IPS DF 19.7 (cell line): ENCODE measurements at places on chromosomes 7 and 10.

DNA sequence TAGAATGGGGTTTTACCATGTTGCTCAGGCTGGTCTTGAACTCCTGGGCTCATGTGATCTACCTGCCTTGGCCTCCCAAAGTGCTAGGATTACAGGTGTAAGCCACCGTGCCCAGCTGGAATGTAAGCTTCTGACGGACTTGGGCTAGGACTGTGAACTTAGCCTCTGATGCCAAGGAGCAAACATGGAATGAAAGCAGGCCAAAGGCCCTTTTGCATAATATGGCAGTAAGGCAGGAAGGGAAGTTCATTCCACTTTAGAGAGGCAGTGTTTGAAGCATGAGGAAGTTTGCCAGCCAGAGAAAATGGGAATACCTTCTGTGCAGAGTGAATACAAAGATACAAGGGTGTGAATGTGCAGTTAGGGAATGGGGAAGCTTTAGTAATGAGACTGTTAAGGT is 20.3 kb downstream of the VCL start:
- no peak for DNase-seq

- no peak for DNase-seq
Observed at GRCh38 chr7:5824297-5824610, 42.8 kb upstream of the RNF216 start.

GRCh38 chr10:133048266-133048665 is 39.5 kb upstream of the ADGRA1 start:
- no peak for DNase-seq

- DNase-seq: no peak
Observed at GRCh38 chr7:108613949-108614381, 44.3 kb downstream of the DNAJB9 start.

GRCh38 chr7:99709260-99709659 is 25.7 kb downstream of the CYP3A7 start:
- no peak for DNase-seq

GRCh38 chr7:30280631-30281030 is 3.8 kb upstream of the ZNRF2 start:
- DNase-seq: no peak

DNA sequence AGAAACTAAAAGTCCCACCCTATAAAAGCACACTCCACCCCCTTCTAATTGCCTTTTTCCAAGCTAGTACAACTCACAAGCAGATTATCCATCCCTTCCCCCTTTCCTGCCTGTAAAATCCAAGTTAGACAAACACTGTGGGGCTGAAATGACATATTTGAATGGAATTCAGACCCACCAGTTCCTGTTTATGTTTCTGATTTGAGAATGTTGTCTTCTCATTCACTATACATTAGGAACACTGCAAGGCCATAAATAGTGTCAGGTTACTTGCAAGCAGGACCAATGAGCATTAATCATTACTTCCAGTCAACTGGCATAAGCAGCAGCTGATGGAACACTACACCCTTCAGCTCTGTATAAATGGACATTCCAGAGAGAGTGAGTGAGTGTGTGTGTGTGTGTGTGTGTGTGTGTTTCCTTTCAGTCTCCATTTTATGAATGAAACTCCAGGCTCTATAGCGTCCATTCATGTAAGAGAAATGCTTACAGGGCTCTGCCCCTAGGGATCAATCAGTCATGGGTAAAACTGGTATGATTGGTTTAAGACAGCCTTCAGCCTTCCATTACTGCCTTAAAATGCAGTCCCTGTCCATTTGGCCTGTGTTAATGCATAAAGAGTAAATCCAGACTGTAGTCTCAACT is 69.3 kb downstream of the ETV1 start:
- no peak for DNase-seq

GRCh38 chr10:70492786-70493659 is 14.5 kb downstream of the PALD1 start:
- no peak for DNase-seq

DNA sequence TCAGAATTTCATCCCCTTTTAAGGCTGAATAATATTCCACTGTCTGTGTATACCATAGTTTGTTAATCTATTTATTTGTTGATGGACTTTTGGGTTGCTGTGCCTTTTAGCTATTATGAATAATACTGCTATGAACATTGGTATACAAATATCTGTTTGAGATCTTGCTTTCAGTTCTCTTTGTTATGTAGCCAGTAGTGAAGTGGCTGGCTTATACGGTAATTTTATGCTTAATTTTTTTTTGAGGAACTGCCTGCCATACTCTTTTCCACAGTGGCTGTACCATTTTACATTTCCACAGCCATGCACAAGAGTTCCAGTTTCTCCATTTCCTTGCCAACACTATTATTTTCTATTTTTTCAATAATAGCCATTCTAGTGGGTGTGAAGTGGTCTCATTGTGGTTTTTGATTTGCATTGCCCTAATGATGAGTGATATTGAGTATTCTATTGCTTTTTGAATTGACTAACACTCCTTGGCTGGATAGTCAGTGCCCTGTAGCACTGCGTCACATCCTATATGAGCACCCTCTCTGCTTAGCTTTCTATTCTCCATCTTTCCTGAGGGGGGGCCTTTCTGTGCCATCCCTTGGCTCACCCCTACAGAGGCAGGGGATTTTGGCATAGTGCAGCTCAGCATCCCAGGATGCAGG is 29.4 kb upstream of the RAPGEF5 start:
- DNase-seq: no peak

- DNase-seq: no peak
Observed at GRCh38 chr10:119680650-119681081, 29.5 kb downstream of the BAG3 start.

DNA sequence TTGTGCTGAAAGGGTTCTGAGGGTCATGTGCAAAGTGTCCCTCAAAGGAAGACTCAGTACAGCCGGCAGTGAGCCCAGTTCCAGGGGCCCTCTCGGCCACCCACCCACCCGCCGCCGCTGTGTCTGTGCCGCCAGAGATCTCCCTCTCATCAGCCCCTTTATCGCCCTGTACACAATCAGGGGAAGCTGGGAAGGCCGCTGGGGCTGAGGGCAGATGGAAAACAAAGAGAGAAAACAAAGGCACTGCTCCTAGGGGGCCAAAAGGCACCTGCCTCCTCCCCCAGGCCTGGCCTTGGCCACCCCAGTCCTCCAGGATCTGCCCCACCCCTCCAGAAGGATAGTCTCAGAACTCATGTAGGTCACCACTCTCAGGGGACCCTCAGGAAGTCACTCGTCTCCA is 67.0 kb downstream of the ZMIZ1 start:
- DNase-seq: no peak
